ENCODE measurements at places on chromosomes 12 and 14.

DNA sequence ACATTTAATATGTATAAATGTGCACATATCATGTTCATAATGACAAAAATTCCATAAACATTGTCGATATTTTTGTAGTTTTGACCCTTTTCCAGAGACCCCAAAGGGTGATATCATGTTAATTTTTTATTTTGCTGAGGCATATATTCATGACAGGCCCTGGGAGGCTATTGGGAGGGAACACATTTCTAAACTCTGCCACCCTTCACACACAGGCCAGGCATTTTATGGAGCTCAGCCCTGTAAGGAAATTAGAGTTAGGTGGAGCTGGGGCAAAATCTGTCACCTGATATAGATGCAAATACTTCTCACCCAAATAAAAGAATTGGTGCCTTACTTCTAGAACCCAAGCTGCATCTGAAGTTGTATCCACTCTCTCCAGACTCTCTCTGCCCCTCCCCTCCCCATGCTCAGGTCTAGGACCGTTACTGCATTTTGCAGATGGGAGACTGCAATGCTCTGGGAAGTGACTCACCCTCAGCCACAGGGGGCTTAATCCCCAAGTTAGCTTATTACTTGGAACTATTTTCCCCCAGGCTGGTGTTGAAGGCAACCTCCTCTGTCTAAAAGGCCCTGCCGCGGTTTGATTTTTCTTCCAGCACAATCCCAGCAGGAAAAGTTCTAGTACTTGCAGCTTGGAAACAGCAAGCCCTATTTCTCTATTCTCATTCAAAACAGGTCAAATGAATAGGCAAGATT is 238.9 kb downstream of the EMP1 start:
- no peak for DNase-seq

DNA sequence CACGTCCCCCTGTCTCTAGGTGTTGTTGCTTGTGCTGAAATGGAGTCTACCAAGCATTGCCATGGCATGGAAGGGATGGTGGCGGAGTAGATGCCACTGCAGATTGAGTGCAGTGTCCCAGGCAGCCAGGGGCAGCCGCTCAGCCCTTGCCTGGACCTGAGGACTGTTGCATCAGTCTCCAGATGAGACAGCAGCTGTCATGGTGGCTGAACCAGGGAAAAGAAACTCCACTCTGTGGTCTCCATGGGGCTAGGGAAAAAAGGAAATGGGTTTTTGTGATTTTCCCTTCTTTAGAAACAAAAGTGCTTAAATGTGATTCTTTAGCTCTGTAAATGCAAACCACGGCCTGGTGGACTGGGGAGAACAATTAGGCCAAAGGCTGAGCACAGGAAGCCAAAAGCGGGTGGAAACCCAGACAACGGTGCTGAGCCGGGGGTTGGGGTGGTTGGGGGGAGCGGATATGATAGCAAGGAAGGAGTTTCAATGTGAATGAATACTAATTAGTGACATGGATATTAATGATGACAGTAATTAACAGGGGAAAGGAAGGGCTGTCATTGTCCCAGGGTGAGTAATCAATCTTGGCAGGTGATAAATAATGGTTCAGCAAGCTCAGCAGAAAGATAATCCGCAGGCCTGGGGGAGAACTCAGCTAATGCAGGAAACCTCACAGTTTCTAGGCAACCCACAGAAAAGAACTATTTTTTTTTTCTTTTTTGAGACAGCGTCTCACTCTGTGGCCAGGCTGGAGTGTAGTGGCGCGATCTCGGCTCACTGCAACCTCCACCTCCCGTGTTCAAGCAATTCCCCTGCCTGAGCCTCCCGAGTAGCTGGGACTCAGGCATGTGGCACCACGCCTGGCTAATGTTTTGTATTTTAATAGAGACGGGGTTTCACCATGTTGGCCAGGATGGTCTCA is 442.6 kb downstream of the DPF3 start:
- peak; percentile 16 for DNase-seq

DNA sequence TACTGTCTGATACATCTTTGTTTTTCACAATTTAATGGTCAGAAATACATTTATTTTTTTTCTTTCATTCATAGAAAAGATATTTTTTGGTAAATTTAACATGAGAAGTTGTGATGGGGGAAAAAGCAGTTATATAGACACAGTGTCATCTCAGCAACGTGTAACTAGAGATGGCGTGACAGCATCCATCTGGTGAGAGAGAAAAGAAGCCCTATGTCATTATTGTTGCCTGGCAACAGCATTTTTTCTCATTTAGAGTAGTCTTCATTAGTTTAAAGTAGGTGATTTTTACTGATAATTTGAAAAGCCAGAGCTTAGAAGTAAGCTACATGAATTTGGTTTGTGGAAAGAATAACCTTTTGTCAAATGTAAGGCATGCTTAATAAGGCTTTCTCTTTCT is 128.6 kb downstream of the ACSS3 start:
- no peak for DNase-seq

GRCh38 chr14:70382536-70382935 is 23.1 kb upstream of the COX16 start:
- DNase-seq: no peak

DNA sequence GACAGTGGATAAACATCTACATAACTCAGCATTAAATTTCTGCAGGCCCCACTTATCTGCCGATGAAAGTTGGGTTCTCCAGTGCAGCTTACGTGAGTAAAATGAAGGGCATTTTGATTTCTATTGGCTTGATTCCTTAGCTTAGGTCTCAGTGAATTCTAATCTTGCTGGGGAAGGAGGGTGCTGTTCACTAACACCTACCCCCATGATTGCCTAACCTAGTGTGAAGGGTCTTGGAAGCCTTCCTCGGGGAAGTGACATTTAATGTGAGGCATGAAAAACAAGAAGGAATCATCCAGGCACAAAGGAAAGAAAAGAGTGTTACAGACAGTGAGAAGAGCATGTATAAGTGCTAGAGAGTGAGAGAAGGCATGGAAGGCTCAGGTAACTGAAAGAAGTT is 81.0 kb downstream of the DAAM1 start:
- DNase-seq: no peak

GRCh38 chr14:57171363-57171762 is 97.3 kb downstream of the EXOC5 start:
- DNase-seq: no peak

GRCh38 chr12:6754411-6754810 is 1.5 kb upstream of the MLF2 start:
- no peak for DNase-seq

DNA sequence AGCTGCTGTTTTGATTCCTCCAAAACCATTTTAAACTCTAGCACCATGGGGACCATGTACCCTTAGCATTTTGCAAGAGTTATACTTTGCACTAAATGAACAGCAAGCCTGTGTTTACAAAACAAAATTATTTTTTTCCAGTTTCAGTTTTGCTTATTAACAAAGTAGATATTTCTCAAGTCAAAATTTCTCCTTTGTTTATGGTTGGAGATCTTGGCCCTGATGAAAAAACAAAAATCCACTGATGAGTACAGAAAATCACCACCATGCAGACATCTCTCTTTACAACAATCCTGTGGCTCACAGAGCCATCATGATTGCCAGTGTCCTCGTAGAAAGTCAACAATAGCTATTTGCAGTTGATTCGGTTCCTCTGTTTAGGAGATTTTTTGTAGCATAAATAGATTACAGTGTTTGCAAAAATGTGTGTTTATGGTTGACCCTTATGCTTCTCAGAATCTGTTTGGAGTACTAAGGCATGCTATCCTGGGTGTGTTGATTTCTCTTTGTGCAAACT is 201.1 kb upstream of the NUDT4 start:
- DNase-seq: no peak

GRCh38 chr14:58941629-58942028 is 246.8 kb upstream of the DAAM1 start:
- no peak for DNase-seq

DNA sequence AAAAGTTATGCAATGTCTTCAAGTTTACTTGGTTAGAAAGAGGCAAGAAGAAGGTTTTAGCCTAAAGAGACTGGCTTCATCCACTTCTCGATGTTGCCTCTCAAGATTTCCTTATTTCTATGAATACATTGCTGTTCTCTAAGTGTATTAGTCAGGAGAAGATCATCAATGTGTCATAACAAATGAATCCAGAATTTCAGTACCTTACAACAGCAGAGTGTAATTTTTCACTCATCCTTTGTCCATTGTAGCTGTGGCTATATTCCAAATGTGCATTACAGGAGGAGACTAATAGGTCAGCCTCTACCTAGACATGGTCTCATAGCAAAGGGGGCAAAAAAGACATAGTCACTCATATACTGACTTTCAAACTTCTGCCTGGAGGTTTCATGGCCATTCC is 579.1 kb downstream of the PRKD1 start:
- DNase-seq: no peak

DNA sequence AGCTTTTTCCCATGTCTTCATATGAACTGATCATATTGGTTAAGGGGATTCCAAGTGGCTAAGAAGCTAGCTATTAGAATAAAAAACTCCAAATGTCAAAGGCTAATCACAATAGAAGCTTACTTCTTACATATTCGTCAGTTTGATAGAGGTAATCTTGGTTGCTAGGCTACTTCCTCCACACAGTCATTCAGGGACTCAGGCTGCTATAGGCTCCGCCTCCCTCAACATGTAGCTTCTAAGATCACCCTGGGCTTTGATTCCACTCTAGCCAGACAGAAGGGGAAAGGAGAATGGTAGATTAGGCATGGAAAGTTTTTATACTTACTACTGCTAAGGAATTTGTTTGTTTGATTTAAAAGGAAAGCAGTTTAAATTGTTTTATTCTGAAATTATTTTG is 207.9 kb downstream of the EFCAB11 start:
- DNase-seq: no peak

- no peak for DNase-seq
Observed at GRCh38 chr12:976644-977043, 14.4 kb upstream of the ERC1 start.

DNA sequence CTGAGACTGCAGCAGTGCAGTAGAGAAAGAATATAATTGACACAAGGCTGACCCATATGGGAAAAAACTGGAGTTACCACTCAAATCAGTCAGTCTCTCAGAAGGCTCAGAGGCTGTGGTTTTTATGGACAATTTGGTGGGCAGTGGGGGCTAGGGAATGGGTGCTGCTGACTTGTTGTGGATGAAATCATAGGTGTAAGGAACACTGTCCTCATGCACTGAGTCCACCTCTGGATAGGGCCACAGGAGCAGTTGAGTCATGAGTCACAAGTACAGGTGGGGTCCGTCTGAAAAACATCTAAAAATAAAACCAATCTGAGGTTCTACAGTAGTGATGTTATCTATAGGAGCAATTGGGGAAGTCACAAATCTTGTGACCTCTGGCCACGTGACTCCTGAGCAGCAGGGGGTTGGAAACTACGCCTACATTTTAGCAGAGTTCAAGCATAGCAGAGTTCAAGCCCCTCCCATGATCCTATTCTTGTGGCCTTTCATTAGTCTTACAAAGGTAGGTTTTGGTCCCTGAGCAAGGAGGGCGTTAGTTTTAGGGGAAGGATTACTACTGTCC is 18.1 kb upstream of the SGPP1 start:
- DNase-seq: no peak

GRCh38 chr12:23039834-23040233 is 414.9 kb downstream of the ETNK1 start:
- DNase-seq: no peak

GRCh38 chr14:65103150-65103760 is 938 bp upstream of the MAX start:
- no peak for DNase-seq

DNA sequence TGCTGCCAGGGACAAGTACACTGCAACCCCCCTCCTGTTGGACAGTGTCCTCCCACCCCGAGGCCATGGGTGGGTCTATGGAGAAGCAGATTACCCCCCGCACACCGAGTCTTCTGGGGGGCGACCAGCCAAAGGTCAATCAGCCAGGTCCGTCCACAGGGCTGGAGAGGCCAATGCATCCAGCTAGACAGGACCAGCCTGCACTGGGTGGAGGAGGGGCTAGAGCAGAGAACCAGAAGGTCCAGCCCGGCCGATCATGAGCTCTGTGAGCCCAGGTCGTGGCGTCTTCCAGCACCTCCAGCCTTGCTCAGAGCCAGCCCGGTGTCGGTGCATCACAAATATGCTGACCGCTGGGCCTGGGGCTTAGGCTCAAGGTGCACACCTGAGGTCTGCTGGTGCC is 8.2 kb upstream of the ADSS1 start:
- DNase-seq: no peak

Data from activated gamma-delta T cell (primary cell).